ENCODE measurements at places on chromosomes 2 and 18. TPM values are rescaled to one million over a fixed set of nuclear protein-coding genes. Genes with fewer than 3 reads are reported as not detected.
A peak's percentile ranks its signal among the peaks of the same experiment; 100 is the strongest.

The CHST9 gene
- total RNA-seq = not detected

DNA sequence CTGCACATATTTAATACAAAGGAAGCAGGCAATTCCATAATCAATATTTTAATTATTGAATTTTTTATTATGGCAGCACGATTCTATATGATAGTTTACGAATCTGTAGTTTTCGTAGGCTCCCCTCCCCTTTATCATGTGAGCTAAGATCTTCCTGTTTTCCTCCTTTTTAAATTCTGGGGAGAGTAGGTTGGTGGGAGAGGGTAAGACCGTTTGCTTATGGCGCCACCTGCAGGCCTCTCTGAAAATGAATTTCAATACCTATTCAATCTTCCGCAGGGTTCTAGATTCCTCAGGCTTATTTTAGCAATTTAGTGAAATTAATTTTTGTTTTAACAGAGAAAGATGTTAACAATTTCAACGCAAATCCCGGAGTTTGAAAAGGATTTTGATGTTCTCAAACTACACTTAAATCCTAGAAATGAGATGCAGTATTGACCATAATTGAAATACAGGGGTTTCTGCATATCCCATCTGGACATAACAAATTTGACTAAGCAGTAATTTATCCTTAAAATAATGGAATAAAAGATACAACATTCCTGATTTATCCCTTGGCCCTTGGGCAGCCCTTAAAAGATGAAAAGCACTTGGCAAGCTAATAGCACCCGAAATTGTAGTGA is 12.8 kb upstream of the GBX2 start:
- no peak for DNase-seq

The CABYR gene
- total RNA-seq = 5.5 TPM

DNA sequence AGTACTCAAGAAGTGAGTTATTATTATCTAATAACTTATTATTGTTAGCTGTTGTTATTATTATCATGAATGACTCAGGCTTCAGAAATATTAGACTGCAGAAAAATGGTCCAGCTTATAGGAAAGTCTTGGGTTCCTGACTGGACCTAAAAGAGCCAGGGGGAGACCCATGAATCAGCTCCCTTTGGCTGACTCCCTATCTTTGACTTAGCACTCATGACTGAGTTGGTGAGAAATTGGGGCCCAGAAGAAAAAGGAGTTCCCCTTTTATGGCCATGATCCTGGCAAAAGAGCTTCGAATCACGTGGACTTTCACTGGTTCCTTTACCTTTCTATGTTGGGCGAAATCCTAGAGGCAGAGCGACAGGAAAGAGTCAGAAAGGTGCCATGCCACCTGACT is 145.8 kb downstream of the MYO3B start:
- no peak for DNase-seq

- DNase-seq = peak; percentile 58
Measured at GRCh38 chr18:2337552-2338141, 233.7 kb downstream of the METTL4 start.

- no peak for DNase-seq
Measured at GRCh38 chr2:78035804-78036203, 513.6 kb upstream of the LRRTM4 start.

Data from aorta (tissue), 5 donors.